Stimulated activated CD4-positive, alpha-beta T cell treated with anti-CD3 and anti-CD28 coated beads, Interleukin-1b, Interleukin-23, amount 100 ng/mL, for 1 hour (primary cell): ENCODE measurements at places on chromosomes 5 and 9.

DNA sequence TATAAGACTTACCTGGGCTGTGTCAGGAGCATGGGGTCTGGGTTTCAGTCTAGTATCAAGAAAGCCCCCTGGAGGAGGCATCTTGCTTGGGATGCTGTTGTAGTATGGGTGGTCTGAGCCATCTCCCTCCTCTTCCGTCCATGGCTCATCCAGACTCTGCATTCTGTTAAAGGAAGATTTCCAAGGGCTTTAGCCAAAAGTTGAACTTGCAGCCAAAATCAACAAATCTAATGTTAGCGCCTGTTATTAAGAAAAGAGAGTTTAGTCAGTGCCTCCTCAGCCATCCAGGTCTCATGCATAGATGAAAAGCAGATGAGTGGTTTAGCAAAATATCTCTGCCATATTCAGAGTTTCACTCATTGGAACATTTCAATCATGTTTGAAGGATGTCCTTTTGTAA lies 55.6 kb downstream of the S1PR3 start:
- DNase-seq, result no peak

DNA sequence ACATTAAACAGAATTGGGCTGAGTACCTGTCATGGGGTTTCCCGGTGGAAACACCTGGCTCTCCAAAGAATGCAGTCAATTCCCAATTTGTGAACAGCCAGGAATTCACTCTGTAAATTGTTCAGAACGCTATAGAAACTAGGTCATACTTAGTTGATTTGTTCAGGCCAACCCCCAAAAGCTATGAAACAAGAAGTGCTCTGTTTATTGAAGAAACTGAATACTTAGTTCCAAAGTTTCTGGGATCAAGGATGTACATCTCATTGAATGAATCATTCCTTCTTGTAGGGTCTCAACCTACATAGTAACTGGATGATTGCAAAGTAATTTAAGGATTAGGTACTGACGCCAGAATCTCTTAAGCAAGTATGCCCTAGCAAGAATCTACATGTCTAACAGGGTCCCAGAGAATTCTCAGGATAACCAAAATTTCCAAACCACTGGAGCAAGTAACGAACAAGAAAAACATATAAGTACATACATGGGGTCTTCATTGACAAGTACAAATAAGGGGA lies 659 bp upstream of the TUSC1 start:
- no peak for DNase-seq

DNA sequence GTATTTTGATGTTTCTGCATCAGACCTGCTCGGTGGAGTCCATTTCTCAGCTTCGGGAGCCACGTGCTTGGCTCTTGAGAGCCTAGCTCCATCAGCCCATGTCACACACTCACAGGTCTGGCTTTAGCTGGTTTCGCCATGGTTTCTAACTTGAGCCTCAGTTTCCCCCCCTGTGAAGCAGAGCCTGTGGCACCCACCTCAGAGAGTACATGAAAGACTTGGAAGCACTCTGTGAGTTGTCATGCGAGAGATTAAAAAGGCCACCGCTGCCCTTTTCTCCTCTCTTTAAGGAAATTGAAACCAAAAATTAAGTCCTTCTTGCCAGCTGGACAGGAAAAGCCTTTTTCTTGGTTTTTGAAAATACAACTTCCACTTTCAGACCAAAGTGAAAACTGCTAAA lies 8.8 kb downstream of the TENT4A start:
- no peak for DNase-seq

GRCh38 chr5:59777028-59777427 lies 116.5 kb downstream of the PDE4D start:
- no peak for DNase-seq

DNA sequence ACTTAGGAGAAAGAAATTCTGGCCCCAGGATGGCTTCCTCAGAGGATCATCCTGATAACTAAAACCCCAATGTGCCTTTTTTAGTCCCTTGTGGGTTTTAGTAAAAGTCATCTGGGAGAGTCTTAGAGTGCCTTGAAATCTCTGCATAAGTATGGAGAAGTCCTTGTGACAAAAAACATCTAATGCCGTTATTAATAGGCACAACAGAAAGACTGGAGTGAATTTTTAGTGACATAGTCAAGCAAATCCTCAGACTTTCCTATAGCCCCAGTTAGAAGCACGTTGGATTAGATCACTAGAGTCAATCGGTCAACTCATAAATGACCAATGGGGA lies 108.2 kb upstream of the MPDZ start:
- DNase-seq, result no peak

DNA sequence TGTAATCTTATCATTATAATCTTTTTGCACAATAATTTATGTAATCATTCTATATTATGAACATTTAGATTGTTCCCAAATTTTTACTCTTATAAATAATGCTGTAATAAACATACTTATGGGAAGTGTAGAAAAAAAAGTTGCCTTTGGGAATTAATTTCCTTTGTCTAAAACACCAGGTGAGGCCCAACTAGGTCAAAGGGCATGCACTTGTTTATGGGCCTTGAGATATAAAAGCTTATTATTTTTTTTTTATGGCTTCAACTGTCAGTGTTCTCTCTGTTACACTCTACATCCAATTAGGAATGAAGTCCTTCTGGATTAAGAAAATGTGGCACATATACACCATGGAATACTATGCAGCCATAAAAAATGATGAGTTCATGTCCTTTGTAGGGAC lies 6.5 kb upstream of the PRLR start:
- DNase-seq, result no peak
